ENCODE measurements at places on chromosomes 12 and 14.

DNA sequence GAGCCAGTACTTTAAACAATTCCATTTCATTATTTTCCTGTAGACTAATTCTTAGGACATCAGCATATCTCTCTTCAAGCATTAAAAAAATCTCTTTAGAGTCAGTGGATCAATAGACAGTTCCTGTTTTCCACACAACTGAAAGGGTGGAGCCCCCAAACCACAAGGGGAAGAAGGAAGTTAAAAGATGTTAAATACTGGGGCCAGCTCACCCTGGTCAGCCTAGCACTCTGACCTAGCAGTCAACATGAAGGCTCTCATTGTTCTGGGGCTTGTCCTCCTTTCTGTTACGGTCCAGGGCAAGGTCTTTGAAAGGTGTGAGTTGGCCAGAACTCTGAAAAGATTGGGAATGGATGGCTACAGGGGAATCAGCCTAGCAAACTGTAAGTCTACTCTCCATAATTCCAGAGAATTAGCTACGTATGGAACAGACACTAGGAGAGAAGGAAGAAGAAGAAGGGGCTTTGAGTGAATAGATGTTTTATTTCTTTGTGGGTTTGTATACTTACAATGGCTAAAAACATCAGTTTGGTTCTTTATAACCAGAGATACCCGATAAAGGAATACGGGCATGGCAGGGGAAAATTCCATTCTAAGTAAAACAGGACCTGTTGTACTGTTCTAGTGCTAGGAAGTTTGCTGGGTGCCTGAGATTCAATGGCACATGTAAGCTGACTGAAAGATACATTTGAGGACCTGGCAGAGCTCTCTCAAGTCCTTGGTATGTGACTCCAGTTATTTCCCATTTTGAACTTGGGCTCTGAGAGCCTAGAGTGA lies at the start of gene LYZ:
TSS of gene LYZ (plus strand) at position 220 of the 777 bp plus-strand sequence. CDS start at position 248, 28 bp downstream.
- no peak for DNase-seq

- no peak for DNase-seq
Observed at GRCh38 chr12:68564166-68564565, 46.5 kb upstream of the RAP1B start.

GRCh38 chr14:98959958-98960616 lies 311.9 kb downstream of the BCL11B start:
- DNase-seq: no peak

DNA sequence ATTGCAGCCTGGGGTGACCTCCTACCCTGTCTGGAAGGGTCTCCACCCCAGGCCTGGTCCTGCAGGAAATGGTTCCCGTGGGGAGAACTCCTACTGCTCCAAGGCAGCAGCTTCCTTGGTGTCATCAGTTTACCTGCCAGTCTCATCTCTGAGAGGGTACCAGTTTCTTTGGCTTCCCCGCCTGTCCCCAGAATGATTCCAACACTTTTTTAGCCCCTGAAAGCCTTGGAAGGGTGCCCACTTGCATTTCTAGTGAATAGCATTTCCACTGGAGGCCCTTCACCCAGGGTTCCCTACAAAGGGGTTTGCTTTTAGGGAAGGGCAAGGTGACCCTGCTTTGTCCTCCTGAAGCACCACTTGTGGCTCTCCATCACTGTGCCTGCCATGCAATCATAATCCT lies 284.3 kb downstream of the ZFP36L1 start:
- no peak for DNase-seq

GRCh38 chr12:89453121-89453978 lies 71.2 kb downstream of the GALNT4 start:
- no peak for DNase-seq

- DNase-seq: no peak
Observed at GRCh38 chr12:71283883-71284282, 126.1 kb upstream of the TSPAN8 start.

GRCh38 chr14:55333711-55334485 lies 62.7 kb downstream of the FBXO34 start:
- no peak for DNase-seq

- DNase-seq: no peak
Observed at GRCh38 chr14:24918822-24919221, 131.1 kb downstream of the STXBP6 start.

Measured in activated CD4-positive, alpha-beta T cell treated with anti-CD3 and anti-CD28 coated beads for 1 hour (primary cell).